Bronchial epithelial cell (primary cell): ENCODE measurements at places on chromosomes 12 and 14. TPM values are rescaled to one million over a fixed set of nuclear protein-coding genes. Genes with fewer than 3 reads are reported as not detected.
A peak's percentile ranks its signal among the peaks of the same experiment; 100 is the strongest.

GRCh38 chr14:61492474-61492873 lies 171.1 kb downstream of the PRKCH start:
- DNase-seq = no peak

GRCh38 chr14:102225936-102226335 lies 79.0 kb downstream of the MOK start:
- DNase-seq = no peak

DNA sequence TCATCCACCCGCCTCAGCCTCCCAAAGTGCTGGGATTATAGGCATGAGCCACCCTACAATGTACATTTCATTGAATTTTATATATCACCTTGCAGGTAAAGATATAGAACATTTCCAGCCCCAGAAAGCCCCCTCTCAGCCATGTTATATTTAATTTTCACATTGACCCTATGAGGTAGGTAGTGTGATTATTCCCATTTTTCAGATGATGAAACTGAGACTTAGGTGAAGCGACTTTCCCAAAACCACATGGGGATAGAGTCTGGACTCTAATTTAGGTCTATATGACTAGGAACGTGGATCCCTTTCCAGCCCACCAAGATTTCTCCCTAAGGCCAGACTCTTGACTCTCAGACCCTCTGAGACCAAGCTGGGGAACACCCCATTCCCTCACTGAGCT lies 15.7 kb upstream of the POP5 start:
- no peak for DNase-seq

GRCh38 chr12:645563-646071 lies 17.6 kb downstream of the NINJ2 start:
- DNase-seq = peak; percentile 23

GRCh38 chr12:42126963-42127362 lies 17.7 kb downstream of the GXYLT1 start:
- no peak for DNase-seq

Gene M6PR
- total RNA-seq = 259 and 478 TPM in 2 replicates
